SJCRH30 (cell line): ENCODE measurements at places on chromosomes 7 and 10. TPM values are rescaled to one million over a fixed set of nuclear protein-coding genes. Genes with fewer than 3 reads are reported as not detected.

DNA sequence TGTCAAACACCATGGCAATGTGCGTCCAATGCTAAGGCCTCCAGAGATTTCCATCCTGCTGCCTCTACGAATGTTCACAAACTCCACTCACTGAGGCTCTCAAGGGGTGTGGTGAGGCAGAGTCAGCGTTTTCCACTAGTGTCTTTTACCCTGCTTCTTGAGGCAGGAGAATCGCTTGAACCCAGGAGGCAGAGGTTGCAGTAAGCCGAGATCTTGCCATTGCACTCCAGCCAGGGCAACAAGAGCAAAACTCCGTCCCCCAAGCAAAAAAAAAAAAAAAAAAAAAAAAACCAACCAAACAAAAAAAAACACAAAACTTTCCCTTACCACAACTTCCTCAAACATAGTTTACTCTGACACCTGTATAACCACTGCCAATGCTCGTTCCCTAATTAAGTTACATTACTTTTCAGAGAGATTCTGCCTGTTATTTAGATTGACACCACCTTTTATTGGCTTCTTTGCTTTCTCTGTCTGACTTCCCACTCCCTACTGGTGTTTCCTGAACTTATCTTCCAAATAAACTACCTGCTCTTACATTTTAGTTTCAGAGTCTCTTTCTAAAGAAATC lies 102.1 kb upstream of the ZNF746 start:
- no peaks in the 10 kb centered on the region for H3K27me3 ChIP-seq
- H3K36me3 ChIP-seq, result peaks cover 58% of the 10 kb centered on the region
- no peaks in the 10 kb centered on the region for H3K4me1 ChIP-seq
- no peak overlapping the region for H3K4me3 ChIP-seq
- H3K27ac ChIP-seq, result no peak overlapping the region

DNA sequence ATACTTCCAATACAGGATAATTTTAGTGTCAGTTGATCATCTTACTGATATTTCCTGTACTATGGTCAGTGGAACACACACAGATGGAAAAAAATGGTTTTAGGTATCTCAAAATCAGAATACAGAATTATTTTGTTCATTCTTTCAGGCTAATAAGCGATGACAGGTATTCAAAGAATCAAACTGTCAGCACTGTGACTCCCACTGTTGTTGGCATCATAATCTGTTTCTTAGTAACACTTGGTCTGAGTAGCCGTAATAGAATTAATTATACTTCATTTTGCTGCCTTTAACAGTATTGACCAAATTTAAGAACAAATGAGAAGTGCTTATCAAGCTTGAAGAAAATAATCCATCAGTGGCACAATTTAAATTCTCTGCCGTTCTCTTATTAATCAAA lies 215.0 kb downstream of the SKAP2 start:
- peaks cover 10% of the 10 kb centered on the region for H3K27me3 ChIP-seq
- H3K4me3 ChIP-seq, result no peak overlapping the region
- no peaks in the 10 kb centered on the region for H3K36me3 ChIP-seq

GRCh38 chr7:71517940-71518699 lies 386.2 kb downstream of the GALNT17 start:
- H3K36me3 ChIP-seq, result no peaks in the 10 kb centered on the region
- H3K27ac ChIP-seq, result no peak overlapping the region
- H3K4me3 ChIP-seq, result no peak overlapping the region
- H3K4me1 ChIP-seq, result peaks cover 4% of the 10 kb centered on the region; the same call in 1 of the 2 replicates
- H3K27me3 ChIP-seq, result no peaks in the 10 kb centered on the region

- no peaks in the 10 kb centered on the region; the same call in 1 of the 2 replicates for H3K27me3 ChIP-seq
- no peak overlapping the region for H3K27ac ChIP-seq
- H3K4me3 ChIP-seq, result no peak overlapping the region
- H3K4me1 ChIP-seq, result no peaks in the 10 kb centered on the region
Measured at GRCh38 chr7:11923376-11923930, 91.5 kb upstream of the THSD7A start.

GRCh38 chr7:43570688-43571365 lies 12.1 kb upstream of the STK17A start:
- H3K27ac ChIP-seq, result no peak overlapping the region
- no peaks in the 10 kb centered on the region for H3K36me3 ChIP-seq
- H3K27me3 ChIP-seq, result no peaks in the 10 kb centered on the region
- no peak overlapping the region for H3K4me3 ChIP-seq

DNA sequence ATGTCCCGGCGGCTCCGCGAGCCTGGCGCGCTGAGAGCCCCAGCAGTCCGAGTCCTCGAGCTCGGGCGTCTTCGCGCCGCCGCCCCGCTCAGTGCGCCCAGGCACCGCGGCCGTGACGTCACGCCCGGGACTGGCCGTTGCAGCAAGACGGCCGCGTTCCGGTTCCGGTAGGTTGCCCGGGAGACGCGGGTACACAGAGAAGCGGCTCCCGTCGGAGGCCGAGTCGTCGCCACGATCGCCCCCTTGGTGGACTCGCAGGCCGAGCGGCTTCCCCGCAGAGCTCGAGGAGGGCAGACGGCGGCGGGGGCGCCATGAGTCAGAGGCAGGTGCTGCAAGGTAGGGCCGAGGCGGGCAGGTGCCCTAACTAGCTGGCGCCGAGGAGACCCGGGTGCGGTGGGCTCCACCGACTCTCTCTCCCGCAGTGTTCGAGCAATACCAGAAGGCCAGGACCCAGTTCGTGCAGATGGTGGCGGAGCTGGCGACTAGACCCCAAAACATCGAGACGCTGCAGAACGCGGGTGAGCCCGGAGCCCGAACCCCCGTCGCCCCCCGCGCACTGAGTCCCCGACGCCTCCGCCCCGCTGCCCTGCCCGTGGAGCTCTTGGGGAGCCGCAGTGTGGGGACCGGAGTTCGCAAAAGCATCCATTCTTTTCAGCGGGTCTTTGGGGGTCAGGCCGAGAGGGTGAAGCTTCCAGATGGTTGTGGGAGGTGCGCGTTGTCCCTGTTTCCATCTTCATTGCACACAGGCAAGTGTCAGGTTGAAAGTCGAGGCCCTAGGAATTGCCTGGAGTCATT lies at the start of gene SPAG6:
Gene SPAG6 (plus strand): TSS at position 196 of the 795 bp plus-strand sequence. CDS start 116 bp downstream, at position 312.
- DNase-seq, result no peak
- H3K27me3 ChIP-seq, result no peaks in the 10 kb centered on the region
- peaks cover 3% of the 10 kb centered on the region; the same call in 1 of the 2 replicates for H3K4me1 ChIP-seq

The KLF6 gene
- total RNA-seq, result 8.1 and 8.2 TPM in 2 replicates

The IKZF1 gene
- total RNA-seq, result not detected in 2 replicates

The HMX2 gene
- not detected in 2 replicates for total RNA-seq
